ENCODE measurements at places on chromosomes 11 and 22.

DNA sequence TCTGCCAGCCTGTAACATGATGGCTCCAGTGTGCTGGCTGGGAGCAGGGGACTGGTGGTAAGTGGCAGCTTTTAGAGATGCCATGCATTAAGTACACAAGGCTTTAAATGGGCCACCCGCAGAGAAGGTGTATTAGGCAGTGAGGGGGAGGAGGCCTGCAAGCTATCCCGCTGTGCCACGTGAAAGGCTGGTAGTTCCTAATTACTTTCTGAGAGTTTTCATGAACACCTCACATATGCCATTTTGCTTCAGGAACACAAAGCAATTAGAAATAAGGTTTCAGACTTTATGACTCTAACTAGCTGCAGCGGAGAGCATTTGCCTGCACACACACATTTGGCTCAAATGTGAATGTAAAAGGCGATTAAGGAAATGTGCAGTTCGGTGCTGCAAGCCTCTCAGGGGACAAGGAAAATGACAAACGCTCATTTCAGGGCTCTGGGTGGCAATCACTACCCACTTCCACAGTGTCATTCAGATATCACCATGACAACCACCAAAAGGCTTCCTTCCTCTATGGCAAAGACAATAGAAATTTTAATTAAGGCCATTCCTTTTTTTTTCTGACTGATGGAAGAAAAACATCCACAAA lies 116.6 kb downstream of the PLEKHA7 start:
- peak; percentile 58 for DNase-seq

GRCh38 chr11:99443276-99443675 lies 422.5 kb downstream of the CNTN5 start:
- DNase-seq, result no peak

- DNase-seq, result no peak
Measured at GRCh38 chr11:89535221-89535620, 44.0 kb upstream of the NOX4 start.

- no peak for DNase-seq
Measured at GRCh38 chr11:84884836-84885235, 742.3 kb downstream of the DLG2 start.
